ENCODE measurements at places on chromosomes 7 and 10.
A peak's percentile ranks its signal among the peaks of the same experiment; 100 is the strongest.

DNA sequence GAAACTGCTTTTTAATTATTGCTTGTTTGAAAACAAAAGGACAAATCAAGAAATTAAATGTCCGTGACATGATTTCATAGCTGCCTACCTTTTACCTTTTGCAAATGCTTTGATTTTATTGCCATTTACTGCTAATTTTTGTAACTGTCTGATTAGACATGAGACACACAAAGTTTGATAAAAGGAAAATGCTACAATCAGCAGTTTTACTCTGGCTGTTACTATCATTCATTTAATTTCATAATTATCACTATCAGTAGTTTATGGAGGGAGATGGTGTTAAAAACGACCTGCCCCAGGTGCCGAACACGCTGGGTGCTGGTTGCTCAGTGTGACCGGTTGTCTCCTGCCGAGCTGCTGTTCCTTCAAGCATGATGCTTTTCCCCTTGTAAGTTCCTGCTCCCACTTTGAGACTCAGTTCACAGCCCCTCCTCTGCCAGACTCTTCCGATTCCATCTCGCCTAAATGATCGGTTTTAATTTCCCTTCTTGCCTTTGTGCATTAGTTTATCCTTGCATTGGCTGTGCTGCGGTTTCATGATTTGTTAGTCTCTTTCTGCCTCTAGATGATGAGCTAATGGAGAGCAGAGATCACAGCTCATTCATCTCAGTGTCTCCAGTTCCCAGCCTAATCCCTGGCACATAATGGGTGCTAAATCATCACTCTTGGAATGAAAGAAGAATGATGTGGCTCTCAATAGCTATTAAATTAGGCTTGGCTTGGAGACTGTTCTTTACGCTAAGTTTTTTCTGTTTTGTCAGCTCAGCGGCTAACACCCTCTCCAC lies 110.6 kb downstream of the PFKFB3 start:
- DNase-seq, result no peak

- no peak for DNase-seq
Observed at GRCh38 chr10:75525067-75525466, 93.6 kb downstream of the LRMDA start.

DNA sequence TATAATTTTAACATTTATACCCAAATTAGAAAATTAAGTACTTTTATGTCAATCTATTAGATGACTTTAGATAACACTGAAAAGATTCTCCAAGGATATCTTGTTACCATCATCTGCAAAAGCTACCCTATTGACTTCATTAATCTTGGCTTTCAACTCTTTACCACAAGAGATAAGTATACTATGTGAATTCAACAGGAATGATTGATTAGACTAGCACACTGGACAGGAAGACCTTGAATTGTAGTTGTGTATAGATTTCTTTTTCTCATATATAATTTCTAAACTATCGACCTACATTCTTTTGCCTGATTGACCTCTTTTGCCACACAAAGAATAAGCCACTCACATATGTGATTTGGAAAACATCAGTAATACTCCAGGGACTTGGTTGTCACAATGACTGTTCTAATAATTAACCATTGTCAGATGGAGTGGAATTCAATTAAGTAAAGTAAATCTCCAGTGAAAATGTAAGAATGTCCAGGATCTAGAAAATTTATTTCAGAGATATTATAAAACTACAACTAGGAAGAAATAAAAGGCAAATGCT lies 1132.0 kb downstream of the SORCS1 start:
- DNase-seq, result no peak

GRCh38 chr10:5625992-5626777 lies 40.2 kb downstream of the ASB13 start:
- DNase-seq, result no peak

GRCh38 chr10:110802551-110803238 lies 69.0 kb upstream of the PDCD4 start:
- peak; percentile 83 for DNase-seq

DNA sequence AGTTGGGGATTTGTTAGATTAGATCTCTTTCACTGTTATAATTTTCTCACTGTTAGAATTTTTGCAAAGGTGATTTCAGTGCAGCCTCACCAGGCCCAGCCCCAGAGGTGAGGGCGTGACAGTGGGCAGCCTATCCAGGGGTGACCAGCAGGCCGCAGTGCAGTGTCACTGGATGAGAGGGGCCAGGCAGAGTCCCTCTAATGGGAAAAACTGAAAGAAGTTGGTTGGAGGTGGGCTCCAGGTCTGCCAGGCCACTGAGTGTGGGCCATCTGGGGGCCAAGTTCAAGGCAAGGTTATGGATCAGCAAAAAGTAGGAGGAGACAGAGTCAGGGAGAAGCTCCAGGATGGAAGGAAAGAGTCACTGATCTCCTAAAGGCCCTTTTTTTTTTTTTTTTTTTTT lies 90.5 kb upstream of the SDK1 start:
- no peak for DNase-seq

DNA sequence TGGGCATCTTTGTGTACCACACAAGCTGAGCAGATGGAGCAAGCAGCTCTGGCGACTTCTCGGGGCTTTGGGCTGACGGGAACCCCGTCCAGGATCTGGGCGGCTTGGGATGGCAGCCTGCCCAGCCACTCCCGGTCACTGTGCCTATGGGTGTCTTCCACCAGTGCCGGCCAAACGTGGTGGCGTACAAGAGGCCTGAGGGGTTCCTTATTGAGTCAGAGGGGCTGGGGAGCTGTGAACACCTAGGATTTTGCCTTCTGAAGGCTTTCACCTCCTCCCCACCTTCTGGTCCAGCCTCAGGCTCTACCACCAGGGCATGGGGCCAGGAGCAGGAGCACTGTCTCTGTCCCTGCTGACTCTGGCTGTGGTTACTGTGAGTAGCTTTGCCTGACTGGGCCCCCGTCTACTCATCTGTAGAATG lies 71.8 kb upstream of the PPIF start:
- DNase-seq, result peak; percentile 16
